Stimulated activated CD8-positive, alpha-beta memory T cell treated with anti-CD3 and anti-CD28 coated beads, Interleukin-2, amount 100 ng/mL, for 48 hours (primary cell): ENCODE measurements at places on chromosomes 6 and 20.

- DNase-seq: no peak
These were observed 26.5 kb upstream of the LGSN start for GRCh38 chr6:63346217-63346835.

DNA sequence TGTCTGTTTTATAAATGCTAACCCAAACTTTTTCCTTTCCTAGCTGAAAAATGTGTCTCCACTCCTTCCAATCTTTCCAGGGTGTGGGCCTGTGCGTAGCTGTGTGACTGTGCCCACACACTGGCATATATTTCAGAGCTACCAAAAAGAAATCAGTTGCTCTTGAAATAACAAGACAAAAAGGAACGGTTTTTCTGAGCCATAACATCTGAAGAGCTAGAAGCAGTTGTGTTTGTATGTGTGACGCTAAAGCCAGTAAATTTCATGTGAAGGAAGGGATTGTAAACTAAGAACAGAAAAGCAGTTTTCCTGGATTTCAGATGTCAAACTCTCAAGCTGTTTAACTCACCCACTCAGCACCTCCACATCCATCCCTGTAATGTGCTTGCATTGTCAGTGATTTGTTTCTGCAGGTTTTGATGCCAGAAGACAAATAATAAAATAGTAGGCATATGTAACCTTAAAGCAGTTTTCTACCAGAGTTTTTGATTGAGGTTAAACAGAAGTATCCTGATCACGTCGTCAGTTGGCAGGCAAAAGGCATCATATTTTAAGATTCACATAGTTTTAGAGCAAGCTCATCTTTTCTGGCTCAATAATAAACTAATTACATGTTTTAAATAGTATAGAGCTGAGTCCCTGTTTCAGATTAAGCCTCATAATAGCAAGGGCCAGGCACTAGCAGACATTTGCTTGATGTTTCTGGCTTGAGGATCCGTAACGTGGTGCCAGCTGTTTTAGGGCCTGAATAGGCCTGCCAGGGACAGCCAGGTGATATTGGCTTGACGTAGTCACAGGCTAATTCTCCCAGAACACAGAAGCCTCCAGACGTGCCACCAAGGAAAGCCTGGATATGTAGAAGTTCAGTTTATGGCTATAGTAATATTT is 90.9 kb downstream of the FOXO3 start:
- DNase-seq: no peak

DNA sequence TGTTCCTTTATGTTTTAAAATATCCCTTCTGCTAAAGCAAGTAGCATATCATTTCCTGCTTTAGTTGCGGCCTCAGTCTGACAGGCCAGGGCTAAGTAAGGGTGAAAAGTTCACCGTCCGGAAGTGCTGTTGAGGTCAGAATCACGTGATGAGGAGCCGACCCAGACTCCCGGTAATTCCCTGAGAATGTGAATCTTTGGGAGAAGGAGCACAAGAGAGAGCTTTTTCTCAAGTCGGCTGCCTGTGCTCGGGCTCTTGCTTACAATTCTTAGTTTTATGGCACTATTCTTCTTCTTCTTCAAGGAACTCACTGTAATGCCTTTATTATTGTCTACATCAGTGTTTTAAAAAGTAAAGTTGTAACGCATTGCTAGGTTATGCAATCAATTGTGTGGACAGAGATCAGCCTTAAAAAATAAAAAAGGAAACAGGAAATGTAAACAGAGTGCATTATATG is 309.3 kb downstream of the PRL start:
- no peak for DNase-seq

DNA sequence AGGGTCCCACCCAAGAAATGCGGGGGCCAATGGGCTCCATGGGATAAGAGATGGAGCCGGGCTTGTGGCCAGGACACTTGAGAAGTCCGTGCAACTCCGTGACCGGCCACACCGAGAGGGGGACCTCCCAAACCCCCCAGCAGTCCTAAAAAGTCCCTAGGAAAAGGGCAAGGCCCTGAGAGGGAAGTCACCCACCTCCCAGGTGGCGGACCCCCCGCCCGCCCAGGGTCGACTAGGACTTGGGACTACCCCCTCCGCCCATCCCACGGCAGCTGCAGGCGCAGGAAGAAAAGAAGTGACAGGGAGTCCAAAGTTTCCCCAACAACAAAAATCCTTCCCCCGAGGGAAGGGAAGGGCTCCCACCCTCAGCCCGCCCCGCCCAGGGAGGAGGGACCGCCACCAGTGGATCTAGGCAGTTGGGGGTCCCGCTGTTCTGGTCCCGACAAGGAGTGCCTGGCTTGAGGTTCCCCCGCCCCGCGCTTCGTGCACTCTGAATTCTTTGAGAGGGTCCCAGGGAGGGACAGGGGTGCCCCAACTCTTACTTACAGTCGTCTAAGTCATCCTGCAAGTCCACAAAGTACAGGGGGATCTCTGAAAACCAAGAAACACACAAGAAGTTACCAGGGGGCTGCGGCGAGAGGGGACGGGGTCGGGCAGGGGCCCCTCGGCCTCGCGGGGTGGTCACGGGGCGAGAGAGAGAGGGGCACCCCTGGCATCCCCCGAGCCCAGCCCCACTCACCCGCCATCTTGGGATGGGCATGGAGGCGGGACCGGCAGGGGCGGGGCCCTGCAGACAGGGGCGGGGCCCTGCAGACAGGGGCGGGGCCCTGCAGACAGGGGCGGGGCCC is 611 bp upstream of the RAB22A start:
- DNase-seq: no peak

- no peak for DNase-seq
These were observed 21.6 kb downstream of the L3MBTL1 start for GRCh38 chr20:43529051-43529450.

DNA sequence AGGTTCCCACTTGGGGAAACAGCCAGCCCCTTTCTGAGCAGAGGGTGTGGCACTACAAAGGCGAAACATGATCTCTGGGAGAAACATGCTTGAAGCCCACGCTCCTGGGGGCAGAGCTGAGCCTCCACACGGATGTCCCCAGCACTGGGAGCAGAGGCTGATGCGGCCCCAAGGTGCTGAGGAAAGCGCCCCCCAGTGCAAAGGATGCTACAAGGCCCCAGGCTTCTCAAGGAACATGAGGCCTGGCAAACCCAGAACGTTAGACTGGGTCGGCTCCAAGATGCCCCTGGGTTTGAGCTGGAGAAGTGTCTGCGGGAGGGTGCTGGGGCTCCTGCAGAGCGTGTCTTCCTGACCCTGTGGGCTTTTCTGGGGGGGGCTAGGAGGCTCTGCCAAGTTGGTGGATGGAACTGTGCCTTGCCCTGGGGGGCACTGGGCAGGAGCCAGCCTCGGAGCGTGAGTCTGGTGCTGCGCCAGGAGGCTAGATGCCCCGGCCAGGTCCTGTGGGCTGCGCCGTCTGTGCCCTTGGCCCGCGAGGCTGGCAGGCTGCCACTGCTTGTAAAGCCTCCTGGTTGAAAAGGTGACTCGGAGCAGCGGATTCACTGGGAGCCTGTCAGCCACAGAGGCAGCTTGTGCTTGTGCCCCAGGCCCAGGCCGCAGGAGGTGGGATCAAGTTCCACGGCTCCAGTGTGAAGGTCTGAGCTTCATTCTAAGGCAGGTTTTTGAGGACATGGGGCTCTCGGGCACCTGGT is 8.1 kb downstream of the SYNJ2 start:
- no peak for DNase-seq

GRCh38 chr20:62977613-62978560 is 25.4 kb downstream of the SLC17A9 start:
- peak; percentile 65 for DNase-seq

GRCh38 chr6:20085817-20086216 is 126.5 kb downstream of the MBOAT1 start:
- no peak for DNase-seq

DNA sequence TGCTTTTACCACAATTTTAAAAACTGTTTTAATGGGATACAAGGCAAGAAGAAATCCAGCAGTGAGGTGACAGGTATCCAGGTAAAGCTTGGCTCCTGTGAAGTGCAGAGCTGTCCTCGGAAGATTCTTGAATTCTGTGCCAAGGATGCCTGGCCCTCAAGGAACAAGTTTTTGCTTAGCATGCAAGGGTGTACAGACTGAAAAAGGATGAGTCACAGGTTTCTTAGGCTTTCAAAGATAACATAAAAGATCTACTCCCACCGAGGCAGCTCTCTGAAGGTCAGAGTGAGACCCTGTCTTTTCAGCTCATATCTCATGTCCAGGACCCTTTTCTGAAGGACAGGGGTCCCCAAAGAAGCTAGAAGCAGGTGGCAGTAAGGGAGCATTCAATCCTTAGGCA is 83.3 kb downstream of the CHD6 start:
- no peak for DNase-seq

DNA sequence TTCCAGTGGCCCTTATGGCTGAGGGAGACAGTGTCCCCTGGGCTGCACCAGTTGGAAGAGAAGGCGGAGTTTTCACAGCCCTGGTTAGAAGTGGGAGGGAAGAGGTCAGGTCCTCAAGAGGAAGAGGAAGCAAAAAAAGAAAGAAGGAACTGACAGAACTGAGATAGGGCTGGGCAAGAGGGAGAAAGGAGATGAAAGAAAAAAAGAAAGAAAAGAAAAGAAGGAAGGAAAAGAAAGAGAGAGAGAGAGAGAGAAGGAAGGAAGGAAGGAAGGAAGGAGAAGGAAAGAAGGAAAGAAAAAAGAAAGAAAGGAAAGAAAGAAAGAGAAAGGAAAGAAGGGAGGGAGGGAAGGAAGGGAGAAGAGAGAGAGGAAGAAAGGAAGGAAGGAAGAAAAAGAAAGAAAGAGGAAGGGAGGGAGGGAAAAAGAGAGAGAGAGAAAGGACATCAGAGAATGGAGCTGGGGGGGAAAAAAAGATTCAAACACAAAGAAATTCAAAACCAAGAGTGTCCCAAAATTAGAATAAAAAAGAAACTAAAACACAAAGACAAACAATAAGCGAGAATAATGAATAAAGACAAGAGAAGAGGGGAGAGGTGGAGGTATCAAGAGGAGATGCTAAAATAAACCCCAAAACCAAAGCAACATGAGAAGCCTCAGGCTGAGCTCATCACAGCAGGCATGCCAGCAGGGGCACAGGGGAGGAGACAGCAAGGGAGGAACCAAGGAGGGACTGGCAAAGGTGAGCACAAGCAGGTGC is 5.3 kb upstream of the FUCA2 start:
- DNase-seq: no peak

GRCh38 chr6:4287811-4288244 is 152.5 kb upstream of the ECI2 start:
- no peak for DNase-seq

- no peak for DNase-seq
These were observed 1.1 kb upstream of the SLC22A23 start for GRCh38 chr6:3457710-3458602.

- DNase-seq: no peak
These were observed 1.1 kb downstream of the MYLK2 start for GRCh38 chr20:31820228-31820627.
